Activated CD4-positive, alpha-beta T cell treated with anti-CD3 and anti-CD28 coated beads for 36 hours (primary cell): ENCODE measurements at places on chromosomes 2 and 18.

- DNase-seq: peak; percentile 25
Measured at GRCh38 chr2:64635976-64636911, 17.5 kb downstream of the SERTAD2 start.

- no peak for DNase-seq
Measured at GRCh38 chr2:44801289-44801840, 140.1 kb upstream of the SIX3 start.

DNA sequence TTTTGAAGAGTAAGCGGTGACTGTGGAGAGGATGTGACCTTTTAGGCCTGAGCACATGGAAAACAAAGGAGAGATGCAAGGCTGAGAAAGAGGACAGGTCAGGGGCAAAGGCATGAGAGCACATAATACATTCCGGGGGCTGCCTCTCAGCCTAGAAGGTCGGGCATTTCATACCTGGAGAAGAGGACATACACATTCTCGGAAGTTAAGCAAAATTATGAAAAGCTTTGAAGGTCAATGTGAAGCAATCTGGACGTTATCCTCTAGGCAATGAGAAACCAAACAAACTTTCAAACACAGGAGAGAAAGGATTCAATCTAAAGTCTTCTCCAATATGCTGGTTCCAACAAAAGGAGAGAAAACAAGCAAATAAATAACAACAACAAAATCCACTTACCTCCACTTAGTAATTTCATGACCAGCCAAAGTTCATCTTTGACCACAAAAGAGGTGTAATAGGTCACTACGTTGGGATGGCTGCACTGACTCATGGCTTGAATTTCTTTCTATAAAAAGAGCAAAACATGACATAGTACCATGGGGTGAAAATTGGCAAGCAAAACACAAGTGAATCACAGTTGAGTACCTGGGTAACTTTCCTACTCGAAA is 80.4 kb downstream of the STK39 start:
- peak; percentile 52 for DNase-seq

- peak; percentile 20 for DNase-seq
Measured at GRCh38 chr2:54999182-54999581, 51.1 kb downstream of the RTN4 start.

DNA sequence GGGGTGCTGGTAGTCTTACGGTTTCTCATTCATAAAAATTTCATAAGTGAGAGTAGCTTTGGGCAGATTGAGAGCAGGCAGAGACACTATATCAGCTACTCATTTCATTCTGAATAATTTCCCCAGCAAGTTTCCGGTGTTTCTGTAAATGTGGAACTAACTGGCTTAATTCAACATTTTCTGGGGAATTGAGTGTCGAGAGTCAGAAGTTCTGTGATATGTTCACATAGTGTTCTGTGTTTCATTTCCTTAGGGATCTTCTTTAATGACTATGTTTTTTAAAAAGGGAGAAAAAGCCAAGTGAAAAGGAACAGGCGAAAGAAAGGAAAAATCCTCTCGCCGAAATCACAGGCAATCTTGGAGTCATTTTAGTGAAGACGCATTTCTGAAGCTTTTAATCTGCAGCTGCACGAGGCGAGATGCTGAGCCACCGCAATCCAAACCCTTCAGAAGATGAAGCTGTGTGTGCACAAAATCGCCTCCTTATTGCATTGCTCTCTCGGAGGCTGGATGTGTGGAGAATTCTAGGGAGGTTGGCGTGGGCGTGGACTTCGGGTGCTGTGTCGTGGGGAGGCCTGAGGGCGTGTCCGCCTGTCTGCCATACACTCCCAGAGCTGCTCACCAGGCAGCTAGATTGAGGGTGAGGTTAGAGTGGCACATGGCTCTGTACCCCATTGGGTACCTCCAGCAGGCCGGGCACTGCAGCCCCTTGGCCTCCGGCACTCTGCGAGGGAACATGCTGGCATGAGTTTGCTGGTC is 38.4 kb upstream of the HDAC4 start:
- no peak for DNase-seq

DNA sequence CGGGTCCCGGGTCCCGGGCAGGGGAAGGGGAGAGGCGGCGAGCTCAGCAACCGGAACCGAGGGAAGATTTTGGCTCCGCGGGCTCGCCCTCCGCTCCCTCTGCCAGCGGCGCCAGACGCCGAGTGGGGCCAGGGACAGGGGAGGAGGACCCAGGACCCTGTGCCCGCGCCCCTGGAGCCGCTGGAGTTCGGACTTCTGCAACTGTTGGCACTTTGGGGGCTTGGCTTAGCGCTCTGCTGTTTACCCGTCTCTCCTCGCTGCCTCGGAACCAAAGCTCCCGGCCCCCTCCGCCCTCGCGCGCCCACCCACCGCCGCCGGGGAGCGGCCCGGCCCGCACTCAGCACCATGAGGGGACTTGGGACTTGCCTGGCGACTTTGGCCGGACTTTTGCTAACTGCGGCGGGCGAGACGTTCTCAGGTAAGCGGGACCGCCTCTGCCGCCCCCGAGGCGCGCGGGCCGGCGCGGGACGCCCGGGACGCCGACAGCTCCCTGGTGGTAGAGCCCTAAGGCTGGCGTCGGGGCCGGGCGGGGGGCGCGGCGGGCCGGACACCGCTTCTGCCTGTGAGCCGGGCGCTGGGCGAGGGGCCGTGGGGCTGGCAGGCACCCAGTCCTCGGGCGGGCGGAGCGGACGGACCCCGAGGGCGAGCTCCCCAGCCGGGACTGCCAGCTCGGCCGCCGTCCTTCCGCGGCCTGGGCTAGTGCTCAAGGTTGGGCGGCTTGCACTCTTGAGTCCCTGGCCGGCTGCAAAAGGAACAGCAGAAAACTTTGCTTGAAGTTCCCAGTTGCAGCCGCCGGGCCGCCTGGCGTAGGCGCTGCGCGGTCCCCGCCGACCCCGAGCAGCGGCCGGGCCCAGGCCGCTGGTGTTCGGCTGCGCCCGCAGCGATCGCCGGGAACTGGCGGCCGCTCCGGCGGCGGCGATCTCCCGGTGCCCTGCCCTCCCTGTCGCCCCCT is 634 bp downstream of the PTPRM start:
- DNase-seq: peak; percentile 41

GRCh38 chr2:177585234-177585863 is 192.8 kb downstream of the AGPS start:
- DNase-seq: no peak

DNA sequence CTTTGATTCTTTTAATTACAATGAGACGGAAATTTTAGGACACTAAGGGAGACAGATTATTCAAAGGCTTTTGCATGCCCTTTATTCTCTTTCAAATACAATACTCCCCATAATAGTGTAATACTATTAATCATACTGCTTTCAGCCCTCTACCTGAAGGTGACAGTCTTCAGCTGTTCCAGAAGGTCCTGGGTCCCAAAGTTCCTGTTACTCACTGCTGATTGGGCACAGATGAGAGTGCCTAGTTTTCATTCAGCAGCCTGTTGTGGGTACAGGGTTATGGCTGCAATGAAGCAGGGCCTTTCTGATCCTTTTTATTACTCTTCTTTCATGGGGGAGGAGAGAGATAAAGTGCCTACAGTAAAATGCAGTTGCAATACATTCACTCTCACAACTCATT is 80.2 kb downstream of the NUP35 start:
- DNase-seq: no peak

DNA sequence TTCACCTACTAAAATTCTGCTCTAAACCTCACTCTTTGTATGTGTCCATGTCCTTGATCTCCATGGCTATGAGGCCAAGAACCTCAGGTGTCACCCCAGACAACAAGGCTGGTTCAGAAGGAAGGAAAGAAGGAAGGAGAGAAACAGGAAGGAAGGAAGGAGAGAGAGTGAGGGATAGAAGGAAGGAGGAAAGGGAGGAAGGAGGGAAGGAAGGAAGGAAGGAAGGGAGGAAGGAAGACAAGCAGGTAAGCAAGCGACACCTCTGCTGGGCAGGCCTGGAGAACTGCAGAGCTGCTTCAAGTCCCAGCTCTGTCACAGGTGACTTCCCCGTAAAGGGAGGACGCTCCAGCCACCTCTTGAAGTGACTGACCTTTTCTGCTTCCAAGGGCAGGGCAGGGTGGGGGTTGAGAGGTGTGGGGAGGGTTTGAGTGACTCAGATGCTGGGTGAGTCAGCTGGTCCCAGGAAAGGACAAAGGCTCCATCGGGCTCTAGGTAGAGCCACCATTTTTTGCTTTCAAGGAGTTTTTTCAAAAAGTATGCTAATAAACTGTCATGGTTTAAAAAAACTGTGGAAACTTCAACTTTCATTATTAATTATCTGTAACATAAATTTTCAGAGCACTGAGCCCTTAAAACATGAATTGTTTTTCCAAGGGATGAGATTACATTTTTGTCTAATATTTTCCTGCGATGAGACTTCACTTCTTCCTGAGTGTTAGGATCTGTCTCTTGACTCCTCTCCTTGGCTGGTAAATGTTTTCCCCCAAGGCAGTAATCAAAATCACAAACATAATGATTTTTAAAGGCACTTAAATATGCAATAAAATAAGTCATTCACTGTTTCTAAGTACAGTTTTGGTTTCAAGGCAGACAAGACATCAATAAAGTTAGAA is 90.1 kb upstream of the L3MBTL4 start:
- no peak for DNase-seq

DNA sequence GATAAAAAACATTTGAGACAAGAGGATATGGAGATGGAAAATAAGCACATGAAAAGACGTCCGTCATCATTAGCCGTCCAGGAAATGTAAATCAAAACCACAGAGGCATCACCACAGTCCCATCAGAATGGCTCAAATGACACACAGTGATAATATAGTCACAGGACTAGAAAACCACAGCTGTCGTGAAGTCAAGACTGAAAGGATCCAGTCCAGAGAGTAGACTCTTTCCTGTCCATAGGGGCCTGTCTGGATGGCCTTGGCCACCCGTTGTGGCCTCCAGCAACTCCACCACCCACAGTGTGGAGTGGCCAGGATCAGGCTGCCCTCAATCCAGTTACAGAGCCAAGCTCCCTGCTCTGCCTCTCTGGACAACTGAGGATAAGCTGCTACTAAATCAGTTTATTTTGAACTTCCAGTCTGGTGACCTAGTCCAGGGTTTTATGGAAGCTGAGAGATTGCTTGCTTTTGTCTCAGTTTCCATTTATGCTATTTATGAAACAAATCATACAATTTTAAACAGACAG is 60.4 kb downstream of the RHOB start:
- DNase-seq: peak; percentile 33

DNA sequence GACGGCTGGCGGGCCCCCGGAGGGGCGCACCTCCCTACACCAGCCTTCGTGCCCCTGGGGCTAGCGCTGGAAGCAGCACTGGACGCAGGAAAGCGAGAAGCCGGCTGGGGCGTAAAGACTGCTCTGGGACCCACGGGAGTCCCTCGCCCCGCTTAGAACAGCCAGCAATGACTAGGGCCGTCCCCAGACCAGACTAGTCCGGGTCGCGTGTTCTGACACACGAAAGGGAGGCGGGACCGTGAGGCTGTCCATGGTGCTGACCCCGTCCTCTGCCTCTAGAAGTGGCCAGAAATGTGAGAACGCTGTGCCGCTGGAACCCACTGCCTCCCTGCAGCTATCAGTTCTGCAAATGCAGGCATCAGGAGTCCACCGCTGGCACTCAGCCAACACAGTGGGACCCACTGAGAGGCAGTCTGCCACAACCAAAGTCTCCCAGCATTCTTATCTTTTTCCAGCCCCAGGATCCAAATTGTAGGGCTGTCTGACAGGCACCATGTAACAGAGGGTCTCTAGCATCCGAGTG is at the start of gene UCN:
TSS of gene UCN (minus strand) at position 87 of the 523 bp plus-strand sequence. CDS start 550 bp downstream, outside the sequence.
- DNase-seq: no peak
